ENCODE measurements at places on chromosomes 3 and 15.

- no peak for DNase-seq
These were observed 118.8 kb upstream of the ADPGK start for GRCh38 chr15:72902245-72902918.

- no peak for DNase-seq
These were observed 1.0 kb downstream of the RASSF1 start for GRCh38 chr3:50339485-50340146.

- DNase-seq: no peak
These were observed 35.6 kb downstream of the RTP4 start for GRCh38 chr3:187403768-187404288.

- DNase-seq: no peak
These were observed 62.4 kb upstream of the GOLGA6B start for GRCh38 chr15:72592097-72592496.

GRCh38 chr3:141542202-141542969, 55.6 kb downstream of the RASA2 start:
- no peak for DNase-seq

GRCh38 chr3:54222316-54222715, 100.0 kb downstream of the CACNA2D3 start:
- no peak for DNase-seq

DNA sequence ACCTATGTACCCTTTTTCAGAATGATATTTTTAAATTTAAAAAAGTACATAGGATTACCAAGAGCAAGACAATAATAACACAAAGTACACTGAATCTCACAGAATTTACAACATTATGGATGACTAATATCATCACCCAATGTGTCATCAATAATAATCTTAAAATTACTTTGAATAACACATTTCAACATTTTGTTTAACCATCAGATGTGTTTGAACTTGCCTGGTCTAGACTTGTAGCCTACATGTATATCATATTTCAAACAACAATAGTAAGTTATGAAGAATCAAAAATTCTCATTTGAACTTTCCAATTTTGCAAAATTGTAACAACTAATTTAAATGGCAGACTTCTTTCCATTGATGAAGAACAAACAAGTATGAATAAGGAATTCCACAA, 15.1 kb downstream of the LRRC3B start:
- no peak for DNase-seq

- DNase-seq: no peak
These were observed 107.2 kb downstream of the IL1RAP start for GRCh38 chr3:190620886-190621608.

DNA sequence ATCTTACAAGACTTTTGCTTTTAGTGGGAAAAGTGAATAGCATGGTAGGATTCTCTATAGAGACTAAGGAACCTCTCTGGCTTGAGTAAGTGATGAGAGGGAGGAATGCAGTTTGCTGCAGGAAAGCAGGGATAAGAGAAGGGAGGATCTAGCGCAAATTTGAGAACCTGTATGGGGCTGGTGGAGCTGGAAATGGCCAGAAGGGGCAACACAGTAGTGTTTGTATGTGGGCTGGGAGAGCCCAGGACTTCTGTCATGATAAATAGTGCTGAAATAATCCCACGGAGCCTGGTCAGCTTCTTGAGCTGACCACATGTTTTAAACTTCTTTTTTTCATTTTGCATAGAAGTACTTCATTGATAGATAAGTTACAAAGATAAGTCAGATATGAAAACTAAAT, 11.2 kb upstream of the SHC4 start:
- DNase-seq: no peak

GRCh38 chr15:68679161-68679560, 100.4 kb downstream of the CORO2B start:
- no peak for DNase-seq

GRCh38 chr3:20060974-20061685, 20.9 kb downstream of the KAT2B start:
- DNase-seq: no peak

- no peak for DNase-seq
These were observed 3.6 kb downstream of the FOXP1 start for GRCh38 chr3:71579935-71580406.

GRCh38 chr3:25775936-25776335, 7.3 kb downstream of the NGLY1 start:
- no peak for DNase-seq

- no peak for DNase-seq
These were observed 45.4 kb downstream of the BTD start for GRCh38 chr3:15646851-15647511.

GRCh38 chr3:162641907-162642306, 1145.3 kb downstream of the OTOL1 start:
- DNase-seq: no peak

DNA sequence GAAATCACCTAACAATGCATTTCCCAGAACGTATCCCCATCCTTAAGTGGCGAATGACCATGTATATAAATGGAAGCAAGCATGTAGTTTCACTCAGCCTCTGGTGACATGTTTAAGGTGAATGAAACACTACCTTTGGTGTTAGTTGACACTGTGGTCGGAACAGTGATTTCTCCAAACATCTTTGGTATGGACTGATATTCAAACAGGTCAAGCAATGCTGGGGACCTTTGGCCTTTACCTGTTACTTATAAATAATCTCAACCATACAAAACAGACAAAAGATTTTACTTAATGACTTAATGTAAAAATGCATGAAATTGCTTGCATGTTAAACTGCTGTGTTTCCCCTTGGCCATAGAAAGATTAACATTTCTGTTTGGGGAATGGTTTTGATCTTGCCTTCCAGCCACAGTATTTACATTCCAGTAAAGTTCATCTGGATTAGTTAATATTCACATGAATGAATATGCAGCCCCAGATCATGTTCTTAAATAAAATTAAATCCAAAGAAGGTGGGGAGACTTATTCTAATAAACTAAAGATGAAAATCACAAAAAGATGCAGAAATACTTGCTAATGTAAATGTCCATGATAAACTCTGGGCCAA, 74.4 kb upstream of the HES1 start:
- DNase-seq: no peak

DNA sequence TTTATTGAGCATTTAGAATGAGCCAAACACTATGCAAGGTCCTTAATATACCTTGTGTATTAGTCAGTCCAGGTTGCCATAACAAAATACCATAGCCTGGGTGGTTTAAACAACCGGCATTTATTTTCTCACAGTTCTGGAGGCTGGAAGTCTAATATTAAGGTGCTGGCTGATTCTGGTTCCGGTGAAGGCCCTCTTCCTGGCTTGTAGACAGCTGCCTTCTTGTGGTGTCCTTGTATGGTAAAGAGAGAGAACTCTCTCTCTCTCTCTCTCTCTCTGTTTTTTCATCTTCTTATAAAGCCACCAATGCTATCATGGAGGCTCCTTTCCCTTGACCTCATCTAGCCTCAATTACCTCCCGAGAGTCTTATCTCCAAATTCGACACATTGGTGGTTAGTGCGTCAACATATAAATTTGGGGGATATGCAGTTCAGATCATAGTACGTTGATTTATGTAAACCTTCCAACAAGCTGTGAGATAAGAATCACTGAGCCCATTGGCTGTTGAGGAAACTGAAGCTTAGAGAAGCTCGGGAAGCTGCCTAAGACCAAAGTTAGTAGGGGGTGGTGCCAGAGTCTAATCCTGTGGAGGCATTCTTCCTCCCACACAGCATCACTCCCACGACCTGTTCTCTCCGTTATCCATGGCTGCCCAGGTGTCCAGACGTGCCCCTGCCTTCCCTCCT, 298.0 kb upstream of the PROK2 start:
- DNase-seq: no peak

DNA sequence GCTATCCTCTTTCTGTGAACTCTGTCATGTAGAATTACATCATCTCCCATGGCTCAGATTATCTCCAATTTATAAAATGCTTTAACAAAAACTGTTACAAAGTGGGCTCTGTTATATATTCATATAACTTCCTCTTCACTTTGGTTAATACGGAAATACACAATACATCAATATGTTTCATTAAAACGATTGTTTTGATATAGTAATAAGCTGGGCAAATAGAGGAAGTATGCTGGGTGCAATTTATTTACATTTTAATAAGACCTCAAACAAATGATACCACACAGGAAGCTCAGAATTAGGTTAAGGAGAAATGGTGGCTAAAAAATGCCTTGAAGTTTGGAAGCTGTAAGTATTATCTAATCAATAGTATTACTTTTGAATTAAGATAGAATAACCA, 331.0 kb downstream of the ZBTB20 start:
- no peak for DNase-seq

- DNase-seq: no peak
These were observed 75.1 kb downstream of the SLC12A8 start for GRCh38 chr3:125137358-125138033.

DNA sequence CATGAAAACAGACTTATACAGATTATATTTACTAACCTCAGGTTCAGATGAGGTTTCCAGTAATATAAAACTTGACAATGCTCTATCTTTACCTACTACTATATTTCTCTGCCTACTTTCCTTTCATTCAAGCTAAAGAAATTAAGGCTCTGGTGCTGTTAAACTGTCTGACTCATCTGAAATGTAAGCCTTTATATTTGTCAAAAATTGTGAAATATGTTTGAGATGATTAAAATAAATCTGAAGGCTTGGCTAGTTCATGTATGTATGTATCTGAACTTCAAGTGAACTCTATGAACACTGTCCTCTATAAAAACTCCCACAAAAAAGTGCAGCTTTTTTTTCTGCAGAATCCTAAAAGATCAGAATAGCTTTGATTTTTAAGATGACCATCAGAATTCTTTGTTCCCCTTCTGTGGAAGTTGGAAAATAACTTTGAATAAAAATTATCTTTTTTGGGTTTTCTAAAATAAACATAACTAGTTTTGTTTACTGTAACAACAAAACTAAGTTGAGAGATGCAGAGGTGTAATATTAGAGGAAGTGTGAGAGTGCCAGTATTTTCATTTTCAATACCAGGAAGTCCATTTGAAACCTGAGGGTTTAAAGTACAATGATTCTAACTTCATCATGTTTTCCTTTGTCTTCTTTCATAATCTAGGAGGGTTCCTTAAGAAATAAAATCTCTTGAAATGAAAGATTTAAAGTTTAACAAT, 42.2 kb downstream of the ILDR1 start:
- DNase-seq: no peak

GRCh38 chr3:197847866-197848401, 56.9 kb downstream of the LRCH3 start:
- no peak for DNase-seq

- no peak for DNase-seq
These were observed 155.6 kb downstream of the STXBP5L start for GRCh38 chr3:121063628-121064027.

- DNase-seq: no peak
These were observed 60.5 kb downstream of the SLMAP start for GRCh38 chr3:57816471-57817095.

- DNase-seq: no peak
These were observed 29.4 kb downstream of the ULK4 start for GRCh38 chr3:41932464-41932863.

GRCh38 chr3:163915280-163915679, 1163.0 kb downstream of the SI start:
- DNase-seq: no peak

DNA sequence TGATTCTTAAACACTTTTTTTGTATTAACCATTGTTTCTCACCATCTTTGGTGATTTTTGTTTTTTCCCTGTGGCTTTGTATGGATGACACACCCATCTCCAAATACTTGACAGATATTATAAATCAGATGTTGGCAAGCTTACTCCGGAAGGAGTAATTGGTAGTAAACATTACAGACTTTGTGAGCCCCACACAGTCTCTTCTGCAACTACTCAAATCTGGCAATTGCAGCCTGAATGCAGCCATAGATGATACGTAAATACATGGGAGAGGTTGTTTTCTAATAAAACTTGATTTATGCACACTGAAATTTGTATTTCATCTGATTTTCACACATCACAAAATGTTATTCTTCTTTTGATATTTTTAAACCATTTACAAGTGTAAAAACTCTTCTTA, 331.5 kb downstream of the ARPP21 start:
- no peak for DNase-seq

- no peak for DNase-seq
These were observed 9.8 kb upstream of the RPP14 start for GRCh38 chr3:58296269-58296668.

GRCh38 chr3:59717679-59718205, 667.9 kb upstream of the CFAP20DC start:
- DNase-seq: no peak

DNA sequence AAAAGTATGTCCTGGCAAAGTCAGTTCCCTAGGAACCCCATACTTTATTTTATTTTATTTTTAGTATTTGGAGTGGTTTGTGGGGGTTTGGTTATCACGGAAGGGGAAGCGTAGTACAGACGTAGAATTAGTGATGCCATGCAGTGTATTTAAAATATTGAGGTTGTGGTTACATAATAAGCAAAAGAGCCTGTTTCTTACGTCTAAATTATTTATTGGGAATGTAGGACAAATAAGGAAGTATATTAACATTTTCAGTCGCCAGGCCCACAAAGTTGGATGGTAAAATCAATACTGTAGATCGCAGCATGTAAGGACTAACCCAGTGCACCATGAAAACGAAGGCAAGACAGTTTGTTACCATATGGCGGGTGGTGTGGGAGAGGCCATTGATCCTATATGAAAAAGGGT, 558 bp downstream of the DTWD1 start:
- no peak for DNase-seq

DNA sequence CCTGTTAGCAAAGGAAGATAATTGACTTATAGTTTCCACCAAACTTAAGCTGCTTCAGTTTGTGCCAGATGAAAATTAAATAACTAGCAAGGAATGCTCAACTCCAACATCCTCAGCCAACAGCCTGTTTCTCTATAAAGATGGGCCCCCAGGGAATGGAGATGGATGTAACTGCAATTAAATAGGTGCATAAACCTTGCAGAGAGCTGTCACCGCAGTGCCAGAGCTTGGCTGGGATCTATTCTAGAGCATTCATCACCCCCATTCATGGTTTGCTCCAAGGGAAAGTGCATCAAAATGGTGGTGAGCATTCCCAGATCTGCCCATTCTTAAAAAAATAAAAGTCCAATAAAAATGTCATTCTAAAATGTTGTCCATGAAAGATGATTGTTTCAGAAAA, 19.7 kb upstream of the RORA start:
- no peak for DNase-seq

DNA sequence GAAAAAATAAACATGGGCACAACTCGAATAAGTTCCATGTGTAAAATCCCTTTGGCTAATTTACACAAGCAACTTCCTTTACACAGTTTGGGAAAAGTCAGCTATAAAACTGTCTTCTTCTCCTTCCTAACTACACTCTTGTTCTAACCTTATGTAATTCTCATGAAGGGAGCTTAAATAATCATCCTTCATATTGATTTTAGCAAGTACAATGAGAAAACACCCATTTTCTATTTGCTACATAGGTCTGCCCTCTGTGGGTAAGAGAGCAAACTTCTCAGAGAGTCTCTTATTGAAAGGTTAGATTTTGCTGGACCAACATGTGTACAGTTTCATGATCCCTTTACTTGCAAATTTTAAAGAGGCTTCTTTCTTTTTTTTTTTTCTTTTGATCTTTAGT, 398.5 kb downstream of the ROBO1 start:
- no peak for DNase-seq

- DNase-seq: no peak
These were observed 32.4 kb upstream of the SMAD3 start for GRCh38 chr15:67033012-67033411.

Data from stimulated activated CD8-positive, alpha-beta memory T cell treated with anti-CD3 and anti-CD28 coated beads, Interleukin-7, amount 100 ng/mL, for 1 hour (primary cell).